ENCODE measurements at places on chromosomes 7 and 10. TPM values are rescaled to one million over a fixed set of nuclear protein-coding genes. Genes with fewer than 3 reads are reported as not detected.

The GTPBP4 gene
- polyA plus RNA-seq: 62.4 TPM

The ELN gene
- 275 TPM for polyA plus RNA-seq

The CCL24 gene
- polyA plus RNA-seq: 2.5 TPM

The FKBP9 gene
- polyA plus RNA-seq: 153 TPM

The FBXO24 gene
- 4.0 TPM for polyA plus RNA-seq

The SRRM3 gene
- 0.60 TPM for polyA plus RNA-seq

The PNLIPRP2 gene
- polyA plus RNA-seq: not detected

The PRKAR1B gene
- 28.8 TPM for polyA plus RNA-seq

The HYCC1 gene
- 54.8 TPM for polyA plus RNA-seq

- DNase-seq: no peak
Observed at GRCh38 chr7:106047818-106048705, 64.0 kb downstream of the SYPL1 start.

GRCh38 chr10:113452146-113452845 lies 100.6 kb upstream of the HABP2 start:
- no peak for DNase-seq

GRCh38 chr7:17279061-17279460 lies 19.4 kb upstream of the AHR start:
- no peak for DNase-seq

- no peak for DNase-seq
Observed at GRCh38 chr10:116870949-116871348, 21.6 kb downstream of the ENO4 start.

GRCh38 chr7:80819503-80819902 lies 99.3 kb downstream of the SEMA3C start:
- DNase-seq: no peak

GRCh38 chr10:128149267-128150014 lies 23.2 kb upstream of the MKI67 start:
- DNase-seq: no peak

DNA sequence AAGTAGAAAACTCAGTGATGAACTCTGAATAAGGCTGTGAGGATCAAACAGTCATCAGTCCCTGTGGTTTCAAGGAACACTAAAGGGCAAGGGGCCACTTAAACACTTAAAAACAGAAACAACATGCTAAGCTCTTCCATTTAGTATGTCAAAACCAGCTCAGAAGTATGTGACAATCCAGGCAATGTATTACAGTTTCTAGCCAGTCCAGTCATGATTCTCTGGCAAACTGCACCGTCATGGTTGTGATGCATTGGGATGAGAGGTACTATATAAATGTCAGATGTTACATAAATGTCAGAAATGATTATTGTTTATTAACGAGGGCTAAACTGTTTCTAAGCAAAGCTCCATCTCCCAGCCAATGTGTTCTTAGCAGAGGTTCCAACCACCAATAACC lies 4.7 kb upstream of the CREB5 start:
- DNase-seq: no peak

GRCh38 chr10:68900427-68901104 lies 549 bp upstream of the DDX50 start:
- no peak for DNase-seq

DNA sequence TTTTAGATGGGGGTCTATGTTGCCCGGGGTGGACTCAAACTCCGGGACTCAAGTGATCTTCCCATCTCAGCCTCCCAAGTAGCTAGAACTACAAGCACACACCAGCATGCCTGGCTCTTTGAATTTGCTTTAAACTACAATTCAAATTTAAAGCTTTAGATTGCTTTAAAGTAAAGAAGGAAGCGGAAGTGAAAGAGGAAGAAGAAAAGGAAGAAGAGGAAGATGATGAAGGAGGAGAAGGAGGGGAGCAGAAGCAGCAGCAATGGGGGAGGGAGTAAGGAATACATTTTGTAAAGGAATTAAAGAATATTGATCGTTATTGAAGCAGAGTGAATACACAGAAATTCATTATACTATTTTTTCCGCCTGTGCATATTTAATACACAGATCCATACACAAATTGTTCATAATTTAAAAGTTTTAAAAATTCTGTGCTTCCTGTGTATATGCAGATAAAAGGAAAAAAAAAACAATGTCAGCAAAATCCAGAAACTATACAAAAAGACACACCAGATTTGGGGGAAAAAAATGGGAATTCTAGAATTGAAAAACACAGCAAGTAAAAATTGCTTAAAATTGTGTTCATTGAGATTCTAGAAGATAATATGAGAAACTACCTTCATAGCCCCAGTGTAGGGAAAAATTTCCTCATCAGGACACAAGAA lies 60.8 kb upstream of the KCNMA1 start:
- no peak for DNase-seq

DNA sequence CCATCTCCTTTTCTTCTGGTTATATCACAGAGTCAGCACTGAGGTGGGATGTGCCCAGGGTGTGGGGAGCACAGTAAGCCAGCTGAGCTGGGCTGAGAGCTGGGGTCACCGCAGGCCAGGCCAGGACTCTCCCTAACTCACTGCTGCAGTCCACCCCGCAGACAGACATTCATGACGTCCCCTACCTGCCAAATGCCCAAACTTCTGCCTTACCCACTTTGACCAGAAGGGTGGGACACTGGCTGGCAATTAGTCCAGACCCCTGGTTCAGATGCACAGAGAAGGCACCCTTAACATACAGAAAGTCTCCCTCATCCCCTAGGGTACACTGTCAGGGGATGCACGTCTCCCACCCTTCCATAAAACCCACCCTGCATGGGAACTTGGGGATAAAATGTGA lies 2.1 kb downstream of the DRGX start:
- DNase-seq: no peak

DNA sequence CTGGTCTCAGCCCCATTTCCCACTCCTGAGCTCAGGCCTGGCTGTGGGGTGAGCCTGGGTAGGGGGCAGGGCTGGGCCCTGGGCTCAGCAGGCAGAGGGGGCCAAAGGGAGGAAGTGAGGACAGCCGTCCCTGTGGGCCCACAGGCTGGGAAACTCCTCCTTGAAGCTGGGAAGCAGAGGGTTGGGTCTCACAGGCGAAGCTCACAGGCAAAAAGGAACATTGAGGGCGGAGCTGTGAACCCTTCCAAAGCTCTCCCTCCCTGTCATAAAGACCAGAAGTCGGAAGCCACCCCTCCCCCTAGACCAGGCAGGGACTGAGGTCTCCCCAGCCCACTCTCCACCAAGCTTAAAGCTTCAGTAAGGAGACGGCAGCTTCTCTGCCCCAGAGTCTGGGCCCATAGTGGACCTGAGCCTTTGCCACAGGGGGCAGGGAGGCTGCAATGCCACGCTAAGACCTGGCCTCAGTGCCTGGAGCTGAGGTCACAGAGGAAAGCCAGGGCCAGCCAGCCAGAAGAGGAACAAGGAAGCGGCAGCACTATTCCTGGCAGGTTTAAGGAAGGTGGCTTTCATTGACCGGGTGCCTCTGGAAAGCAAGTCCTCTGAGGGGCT lies 1.0 kb upstream of the KCP start:
- peak; percentile 42 for DNase-seq

- DNase-seq: no peak
Observed at GRCh38 chr10:120530699-120531098, 73.7 kb downstream of the PLPP4 start.

DNA sequence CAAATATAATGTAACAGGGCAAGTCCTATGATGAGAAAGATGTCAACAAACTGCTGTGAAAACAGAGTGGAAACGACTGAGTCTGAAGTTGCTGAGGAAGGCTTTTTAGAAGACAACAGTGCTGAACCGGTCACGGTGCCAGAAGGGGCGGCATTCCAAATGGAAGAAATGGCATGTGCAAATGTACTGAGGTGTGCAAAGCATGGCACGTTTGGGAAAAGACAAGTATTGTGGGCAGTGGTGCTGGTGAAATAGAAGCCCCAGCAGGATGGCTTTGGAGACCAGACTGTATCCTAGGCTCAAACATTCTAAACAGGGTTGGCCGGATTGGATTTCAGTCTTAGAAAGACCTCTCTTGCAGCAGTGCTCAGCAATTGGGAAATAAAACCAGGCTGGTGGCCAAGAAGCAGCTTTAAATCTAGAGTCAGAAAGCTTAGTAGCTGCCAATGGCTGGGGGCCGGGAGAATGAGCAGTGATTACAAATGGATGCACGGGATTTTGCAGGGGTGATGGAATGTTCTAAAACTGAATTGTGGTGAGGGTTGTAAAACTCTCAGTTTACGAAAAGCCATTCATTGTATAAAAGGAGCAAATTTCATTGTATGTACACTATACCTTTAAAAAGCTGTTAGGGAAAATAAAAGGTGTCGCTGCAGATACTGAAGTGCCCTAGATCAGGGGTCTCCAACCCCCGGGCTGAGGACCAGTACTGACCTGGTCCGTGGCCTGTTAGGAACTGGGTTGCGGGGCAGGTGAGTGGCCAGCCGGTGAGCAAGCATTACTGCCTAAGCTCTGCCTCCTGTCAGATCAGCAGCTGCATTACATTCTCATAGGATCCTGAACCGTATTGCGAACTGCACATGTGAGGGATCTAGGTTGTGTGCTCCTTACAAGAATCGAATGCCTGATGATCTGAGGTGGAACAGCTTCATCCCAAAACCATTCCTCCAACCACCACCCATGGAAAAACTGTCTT lies 141.6 kb downstream of the HIBADH start:
- peak; percentile 87 for DNase-seq

- no peak for DNase-seq
Observed at GRCh38 chr7:110974441-110974840, 116.5 kb upstream of the LRRN3 start.

DNA sequence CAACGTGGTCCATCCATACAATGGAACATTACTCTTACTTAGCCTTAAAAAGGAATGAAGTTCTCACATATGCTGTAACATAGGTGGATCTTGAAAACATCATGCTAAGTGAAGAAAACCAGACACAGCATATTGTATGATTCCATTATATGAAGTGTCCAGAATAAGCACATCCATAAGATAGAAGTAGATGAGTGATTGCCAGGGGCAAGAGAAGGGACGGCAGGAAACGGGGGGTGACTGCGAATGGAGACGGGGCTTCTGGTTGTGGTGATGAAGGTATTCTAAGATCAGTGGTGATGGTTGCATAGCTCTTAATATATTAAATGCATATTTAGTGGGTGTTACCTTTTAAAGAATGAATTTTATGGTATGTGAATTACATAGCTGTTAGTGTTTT lies 29.8 kb downstream of the UBE3C start:
- no peak for DNase-seq

DNA sequence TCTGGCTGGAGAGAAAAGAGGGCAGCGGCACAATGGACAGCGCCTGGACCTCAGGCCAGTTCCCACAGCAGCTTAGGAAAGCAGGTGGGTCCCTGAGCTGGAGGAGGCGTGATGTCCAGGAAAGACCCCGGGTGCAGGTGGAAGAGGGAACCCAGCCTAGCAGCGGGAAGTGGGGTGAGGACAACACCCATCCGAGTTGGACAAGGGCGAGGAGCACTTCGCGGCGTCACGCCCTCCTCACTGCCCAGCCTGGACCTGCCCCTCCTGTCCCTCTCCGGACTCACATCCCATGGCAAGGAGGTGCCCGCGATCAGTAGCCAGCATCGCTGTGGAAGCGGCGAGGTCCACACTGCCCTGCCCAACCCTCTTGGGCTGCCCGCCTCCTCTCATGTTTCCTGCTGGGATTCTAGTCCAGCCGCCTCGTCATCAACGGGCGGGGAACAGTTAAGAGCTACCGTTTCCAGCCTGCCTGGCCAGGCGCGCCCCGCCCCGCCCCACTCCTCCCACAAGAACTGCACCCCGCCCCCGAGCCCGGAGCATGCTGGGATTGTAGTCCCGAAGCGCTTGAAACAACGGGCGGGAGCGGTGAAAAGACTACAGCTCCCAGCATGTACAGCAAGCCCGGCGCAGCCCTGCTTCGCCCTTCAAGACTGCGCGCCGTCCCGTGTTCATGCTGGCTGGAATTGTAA lies 930.6 kb upstream of the ZNF722 start:
- DNase-seq: no peak

- DNase-seq: no peak
Observed at GRCh38 chr10:110392868-110393740, 88.4 kb upstream of the SMNDC1 start.

DNA sequence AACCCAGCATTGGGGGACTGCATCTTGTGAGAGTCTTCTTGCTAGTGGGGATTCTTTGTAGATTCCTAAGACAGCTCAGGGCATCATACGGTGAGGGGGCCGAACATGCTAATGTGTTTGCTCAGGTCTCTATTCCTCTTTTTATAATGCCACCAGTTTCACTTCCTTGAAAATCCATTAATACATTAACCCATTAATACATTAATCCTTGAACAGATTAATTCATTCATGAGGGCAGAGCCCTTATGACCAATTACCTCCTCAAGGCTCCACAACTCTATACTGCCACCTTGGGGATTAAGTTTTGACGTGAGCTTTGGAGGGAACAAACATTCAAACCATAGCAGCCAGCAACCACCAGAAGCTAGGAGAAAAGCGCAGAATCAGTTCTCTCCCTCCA lies 67.2 kb upstream of the POT1 start:
- no peak for DNase-seq

DNA sequence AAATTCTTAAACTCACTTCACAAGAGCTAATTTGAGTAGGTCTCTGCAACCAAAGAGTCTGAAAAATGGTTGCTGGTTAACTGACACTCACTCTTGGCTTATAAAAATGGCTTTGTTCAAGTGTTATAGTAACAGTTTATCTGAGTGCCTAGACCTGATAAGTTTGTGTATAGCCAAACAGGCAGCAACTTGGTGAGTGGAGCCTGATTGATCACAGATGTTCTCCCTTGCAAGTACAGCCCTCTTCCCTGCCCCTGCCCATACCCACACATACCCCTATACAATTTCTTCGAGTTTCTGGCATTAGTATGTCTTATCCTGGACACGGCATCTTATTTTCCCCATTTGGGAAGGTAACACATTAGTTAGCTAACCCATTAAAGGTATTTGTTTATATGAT lies 149.5 kb downstream of the SLC16A9 start:
- peak; percentile 74 for DNase-seq

DNA sequence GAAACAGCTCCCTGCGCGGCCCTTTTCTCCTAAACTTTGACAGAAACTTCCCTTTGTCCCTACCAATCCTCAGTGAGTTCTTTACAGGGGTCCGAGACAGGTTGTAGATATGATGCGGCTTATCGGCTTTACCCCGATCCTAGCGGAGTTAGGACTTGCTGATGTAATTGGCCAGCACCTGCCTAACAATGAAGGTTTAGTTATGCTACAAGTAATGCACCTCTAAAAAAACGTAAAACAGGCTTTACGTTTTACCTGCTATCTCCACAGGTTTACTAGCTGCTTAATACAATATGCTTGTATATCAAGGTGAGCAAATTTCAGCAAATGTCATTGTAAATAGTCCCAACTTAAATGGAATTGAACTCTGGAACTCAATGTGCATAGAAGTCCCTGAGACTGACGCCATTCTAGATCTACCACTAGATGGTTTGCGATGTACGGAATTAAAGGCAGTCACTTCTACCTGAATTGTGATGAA lies 697 bp upstream of the SNX13 start:
- no peak for DNase-seq

GRCh38 chr7:132939495-132939894 lies 142.4 kb downstream of the CHCHD3 start:
- no peak for DNase-seq

DNA sequence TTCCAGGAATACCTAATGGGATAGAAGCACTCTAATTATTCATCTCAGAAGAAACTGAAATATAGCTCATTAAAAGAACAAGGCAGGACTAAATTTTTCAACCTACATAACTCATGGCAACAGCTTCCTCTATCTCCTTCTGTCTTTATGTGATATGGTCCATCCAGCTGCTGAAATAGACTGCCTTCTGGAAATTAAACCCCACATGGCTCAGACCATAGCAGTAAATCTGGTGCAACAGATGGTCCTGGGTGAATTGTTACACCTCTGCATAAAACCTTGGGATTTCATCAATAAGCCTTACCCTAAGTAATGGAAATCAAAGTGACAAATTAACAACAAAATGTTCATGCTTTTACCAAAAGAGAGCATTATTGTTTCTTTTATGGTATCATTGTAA lies 205.6 kb upstream of the CSTF2T start:
- no peak for DNase-seq
